ENCODE measurements at places on chromosomes 7 and 10. TPM values are rescaled to one million over a fixed set of nuclear protein-coding genes. Genes with fewer than 3 reads are reported as not detected.

DNA sequence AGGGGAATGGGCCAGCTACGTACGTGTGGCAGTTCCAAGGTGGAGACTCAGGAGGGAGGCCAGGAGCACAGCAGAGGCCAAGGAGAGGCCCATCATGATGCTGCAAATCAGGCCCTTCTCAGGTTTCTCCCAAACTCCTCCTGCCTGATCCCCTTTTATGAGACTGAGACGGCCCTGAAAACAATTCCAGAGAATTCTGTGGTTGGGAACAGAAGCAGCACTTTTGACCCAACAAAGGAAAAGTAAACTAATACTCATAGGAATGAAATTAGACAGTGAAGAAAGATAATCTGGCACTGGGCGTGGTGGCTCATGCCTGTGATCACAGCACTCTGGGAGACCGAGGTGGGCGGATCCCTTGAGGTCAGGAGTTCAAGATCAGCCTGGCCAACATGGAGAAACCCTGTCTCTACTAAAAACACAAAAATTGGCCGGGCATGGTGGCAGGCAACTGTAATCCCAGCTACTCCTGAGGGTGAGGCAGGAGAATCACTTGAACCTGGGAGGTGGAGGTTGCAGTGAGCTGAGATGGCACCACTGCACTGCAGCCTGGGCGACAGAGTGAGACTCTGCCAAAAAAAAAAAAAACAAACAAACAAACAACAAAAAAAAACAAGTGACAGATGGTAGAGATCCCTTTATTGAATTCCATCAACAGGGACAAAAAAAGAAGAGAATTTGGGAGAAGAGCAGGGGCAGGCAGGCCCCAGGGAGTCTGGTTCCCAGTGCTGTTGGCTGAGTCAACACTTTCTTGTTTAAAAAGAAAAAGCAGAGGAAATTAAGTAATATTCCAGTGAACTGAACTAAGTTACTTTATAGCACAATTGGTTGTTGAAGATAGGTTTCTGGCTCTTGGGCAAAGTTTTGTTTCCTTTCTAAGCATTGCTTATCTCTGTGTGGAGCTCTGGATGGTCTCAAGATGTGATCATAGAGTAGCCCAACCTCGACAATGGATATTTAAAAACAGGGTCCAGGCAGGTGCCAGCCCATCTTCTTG is at the start of gene CCL26:
TSS of gene CCL26 (minus strand) at position 131 of the 997 bp plus-strand sequence. CDS start at position 96, 35 bp downstream.
- DNase-seq: no peak

DNA sequence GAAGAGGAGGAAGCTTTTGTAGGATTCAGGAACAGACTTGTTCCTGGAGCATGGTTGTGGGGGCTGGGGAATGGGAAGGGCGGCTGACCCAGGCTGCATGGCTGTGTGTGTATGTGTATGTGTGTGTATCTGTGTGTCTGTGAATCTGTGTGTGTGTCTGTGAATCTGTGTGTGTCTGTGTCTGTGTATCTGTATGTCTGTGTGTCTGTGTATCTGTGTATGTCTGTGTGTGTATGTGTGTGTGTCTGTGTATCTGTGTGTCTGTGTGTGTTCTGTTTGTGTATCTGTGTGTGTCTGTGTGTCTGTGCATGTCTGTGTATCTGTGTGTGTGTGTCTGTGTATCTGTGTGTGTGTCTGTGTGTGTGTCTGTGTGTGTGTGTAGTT is 6.6 kb upstream of the STX1A start:
- no peak for DNase-seq

GRCh38 chr7:156496363-156496769 is 144.2 kb upstream of the RNF32 start:
- DNase-seq: no peak

DNA sequence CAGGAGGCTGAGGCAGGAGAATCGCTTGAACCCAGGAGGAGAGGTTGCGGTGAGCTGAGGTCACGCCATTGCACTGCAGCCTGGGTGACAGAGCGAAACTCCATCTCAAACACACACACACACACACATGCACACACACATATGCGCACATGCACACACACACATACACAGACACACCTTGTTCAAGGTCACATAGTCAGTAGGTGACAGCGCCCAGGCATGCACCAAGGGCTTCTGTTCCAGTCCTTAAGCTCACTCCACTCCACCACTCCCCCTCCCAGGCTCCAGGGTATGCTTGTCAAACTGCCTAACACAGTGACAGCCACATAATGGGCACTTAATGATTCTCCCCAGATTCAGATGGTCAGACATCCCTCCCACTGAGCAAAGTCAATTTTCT is 37.0 kb downstream of the KCNMA1 start:
- no peak for DNase-seq

DNA sequence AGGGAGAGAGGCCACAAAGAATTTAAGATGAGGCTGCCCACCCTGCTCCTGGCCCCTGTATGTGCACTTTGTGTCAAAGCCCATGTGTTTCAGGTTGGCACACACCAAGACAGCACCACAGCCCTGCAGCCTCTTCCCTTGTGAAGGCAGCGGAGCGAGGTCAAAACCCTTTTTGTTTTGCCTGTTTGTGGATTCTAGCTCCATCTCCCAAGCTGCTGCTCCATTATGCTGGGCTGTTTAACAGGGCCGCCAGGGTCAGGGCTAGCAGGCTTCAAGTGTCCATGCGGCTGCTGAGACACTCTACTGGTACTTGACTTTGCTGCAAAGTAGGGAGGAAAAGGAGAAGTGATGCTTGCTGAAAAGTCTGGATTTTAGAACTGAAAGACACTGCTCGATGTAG is 142.3 kb upstream of the EFCAB10 start:
- DNase-seq: no peak

DNA sequence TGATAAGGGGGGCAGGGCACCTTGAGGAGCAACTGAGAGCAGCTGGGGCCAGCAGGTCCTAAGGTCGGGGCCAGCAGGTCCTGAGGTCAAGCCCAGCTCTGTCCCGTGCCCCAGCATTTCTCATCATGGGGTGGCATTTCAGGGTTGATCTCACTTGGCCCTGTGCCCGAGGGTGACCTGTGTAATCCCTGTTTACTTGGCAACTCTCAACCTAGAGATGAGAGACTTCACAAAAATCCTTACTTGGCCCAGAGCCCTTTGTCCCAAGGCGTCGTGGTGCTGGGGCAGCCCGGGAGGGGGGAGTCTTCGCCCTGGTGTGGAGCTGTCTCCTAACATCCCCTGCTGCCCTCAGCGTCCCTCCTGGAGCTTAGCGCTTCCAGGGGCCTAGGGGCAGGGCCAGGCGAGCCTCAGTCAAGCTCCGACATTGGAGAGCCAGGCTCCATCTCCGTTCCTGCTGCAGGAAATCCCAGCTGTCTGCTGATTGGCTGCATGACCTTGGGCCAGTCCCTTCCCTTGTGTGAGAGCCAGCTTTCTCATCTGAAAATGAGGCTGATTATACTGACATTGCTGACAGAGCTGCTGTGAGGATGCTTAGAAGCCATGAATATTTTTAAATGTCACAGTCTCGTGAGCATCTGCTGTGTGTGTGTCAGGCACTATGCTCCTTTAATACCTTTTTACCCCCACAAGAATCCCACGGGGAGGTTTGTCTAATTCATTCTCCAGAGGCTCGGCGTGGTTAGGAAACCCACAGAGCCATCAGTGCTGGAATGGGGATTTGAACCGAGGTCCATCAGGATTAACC is 94.3 kb downstream of the ZMIZ1 start:
- DNase-seq: no peak

DNA sequence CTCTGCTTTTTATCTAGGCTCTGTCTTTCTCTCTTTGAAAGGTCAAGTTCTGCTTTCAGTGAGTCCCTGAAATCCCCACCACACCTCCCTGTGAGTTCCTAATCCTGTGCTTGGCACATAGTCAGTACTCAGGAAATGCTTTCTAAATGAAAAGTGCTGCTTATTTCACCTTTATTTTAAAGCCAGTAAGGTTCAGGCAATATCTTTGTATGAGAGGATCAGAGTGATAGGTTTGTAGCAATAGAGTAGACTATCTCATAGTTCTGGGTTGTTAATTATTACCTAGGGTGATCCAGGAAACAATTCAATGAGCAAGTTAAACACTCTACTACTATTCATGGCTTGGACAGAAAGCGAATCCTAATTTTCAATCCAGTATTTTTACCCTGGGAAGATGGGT is 7.4 kb upstream of the LAMB1 start:
- DNase-seq: no peak

- peak; percentile 66 for DNase-seq
Measured at GRCh38 chr7:46784732-46785131, 797.2 kb downstream of the TNS3 start.

Gene LIPN
- not detected for total RNA-seq

Gene LRRN3
- total RNA-seq: not detected

Gene NKX6-2
- total RNA-seq: not detected

Gene HOXA9
- 0.18 TPM for total RNA-seq

Data from pulmonary artery endothelial cell (primary cell).